Smooth muscle cell of the umbilical artery (primary cell): ENCODE measurements at places on chromosomes 12 and 14. TPM values are rescaled to one million over a fixed set of nuclear protein-coding genes. Genes with fewer than 3 reads are reported as not detected.

SOAT2 gene
- not detected in 2 replicates for total RNA-seq

GYS2 gene
- not detected in 2 replicates for total RNA-seq

PRIMA1 gene
- total RNA-seq, result not detected in 2 replicates

OR4Q3 gene
- not detected in 2 replicates for total RNA-seq

AKAP5 gene
- total RNA-seq, result 3.6 and 10.7 TPM in 2 replicates

GDF3 gene
- not detected in 2 replicates for total RNA-seq

TMCC3 gene
- total RNA-seq, result 5.9 and 9.3 TPM in 2 replicates

SLC25A47 gene
- not detected in 2 replicates for total RNA-seq

NOVA1 gene
- under 0.01 and 0.65 TPM in 2 replicates for total RNA-seq

ZNF891 gene
- 0.89 and 1.4 TPM in 2 replicates for total RNA-seq

KRT71 gene
- not detected in 2 replicates for total RNA-seq

FOXA1 gene
- 1.1 TPM in 1 of 2 replicates, not detected in the other for total RNA-seq

ATN1 gene
- total RNA-seq, result 20.2 and 26.3 TPM in 2 replicates

PIWIL1 gene
- total RNA-seq, result not detected in 2 replicates

AQP5 gene
- not detected in 2 replicates for total RNA-seq

NYNRIN gene
- 1.2 and 3.0 TPM in 2 replicates for total RNA-seq

GPR68 gene
- total RNA-seq, result 6.8 and 10.1 TPM in 2 replicates
